ENCODE measurements at places on chromosomes 7 and 10.
A peak's percentile ranks its signal among the peaks of the same experiment; 100 is the strongest.

DNA sequence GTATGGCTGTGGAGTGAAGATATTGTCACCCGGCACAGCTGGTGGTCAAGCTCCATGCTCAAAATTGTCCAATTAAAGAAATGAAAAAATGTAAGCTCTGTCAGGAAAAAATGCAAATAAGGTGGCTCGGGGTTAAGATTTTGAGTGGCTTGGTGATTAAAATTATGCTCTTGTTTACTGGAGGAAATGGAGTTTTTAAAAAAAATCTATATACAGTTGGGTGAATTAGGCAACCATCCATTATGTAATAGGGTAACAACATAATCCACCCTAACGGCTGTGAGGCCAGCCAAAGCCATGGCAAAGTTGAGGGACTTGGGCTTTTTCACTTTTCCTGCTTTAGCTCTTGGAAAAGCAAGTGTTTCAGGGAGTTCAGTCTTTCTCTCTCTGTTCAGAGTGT is 260.8 kb upstream of the HABP2 start:
- no peak for DNase-seq

- no peak for DNase-seq
Measured at GRCh38 chr10:32004161-32004591, 52.0 kb downstream of the KIF5B start.

DNA sequence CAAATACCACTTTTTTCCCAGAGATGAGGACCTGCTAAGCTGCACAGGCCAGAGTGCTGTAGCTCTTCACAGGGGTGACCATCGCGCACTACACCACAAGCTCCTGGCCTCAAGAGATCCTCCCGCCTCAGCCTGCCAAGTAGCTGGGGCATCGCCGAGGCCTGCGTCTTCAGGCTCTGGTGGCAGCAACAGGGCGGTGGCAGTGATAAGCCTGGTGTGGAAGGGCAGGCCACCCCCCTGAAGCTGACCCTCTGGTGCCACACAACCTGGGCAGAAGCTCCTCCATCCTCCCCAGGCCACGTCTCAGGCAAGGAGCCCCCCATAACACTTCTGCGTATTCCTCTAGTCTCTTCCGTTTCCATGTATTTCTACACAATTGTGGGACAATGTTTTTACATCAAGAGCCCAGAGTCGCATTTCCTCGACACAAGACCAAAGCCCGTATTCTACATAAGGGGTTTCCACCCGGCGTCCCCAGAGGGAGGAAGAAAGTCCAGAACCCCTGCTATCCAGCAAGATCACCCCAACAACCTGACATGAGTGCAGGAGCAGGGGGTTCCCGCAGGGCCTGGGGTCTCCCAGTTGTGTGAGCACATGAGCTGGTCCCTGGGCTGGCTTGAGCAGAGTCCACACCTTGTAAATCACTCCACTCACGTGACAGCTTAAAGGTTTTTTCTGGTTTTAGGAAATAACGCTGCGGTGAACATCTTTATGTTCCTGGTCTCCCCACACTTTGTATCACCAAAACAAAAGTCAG is 37.6 kb upstream of the NCAPG2 start:
- DNase-seq = no peak

GRCh38 chr7:128934361-128935341 is 3.1 kb upstream of the IRF5 start:
- no peak for DNase-seq

- no peak for DNase-seq
Measured at GRCh38 chr7:152733286-152733934, 26.1 kb upstream of the ACTR3B start.

- DNase-seq = peak; percentile 9
Measured at GRCh38 chr10:69957886-69958555, 94.6 kb upstream of the MACROH2A2 start.

GRCh38 chr10:49298983-49299815 is at the start of gene C10orf71:
C10orf71 (plus strand) TSS chr10:49299170; CDS start chr10:49322546, 23,376 bp downstream.
- no peak for DNase-seq

DNA sequence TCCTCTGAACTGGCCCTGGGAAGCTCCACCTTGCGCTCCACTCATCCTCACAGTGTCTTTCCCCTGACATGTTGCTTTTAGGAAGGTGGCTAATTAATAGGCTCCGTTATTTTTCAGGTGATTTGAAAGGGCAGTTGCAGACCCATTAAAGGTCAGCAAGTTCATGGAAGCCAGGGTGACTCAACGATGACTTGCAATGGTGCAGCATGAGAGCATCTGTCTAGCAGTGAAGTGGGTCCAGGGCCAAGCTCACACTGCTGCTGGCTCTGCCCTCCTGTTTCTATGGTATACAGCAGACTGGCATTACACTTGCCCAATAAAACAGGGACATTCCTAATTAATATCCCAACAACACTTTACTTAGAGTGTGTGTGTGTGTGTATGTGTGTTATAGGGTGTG is 68.8 kb upstream of the WDR11 start:
- DNase-seq = no peak

- no peak for DNase-seq
Measured at GRCh38 chr7:100794741-100795140, 32.6 kb downstream of the EPHB4 start.

DNA sequence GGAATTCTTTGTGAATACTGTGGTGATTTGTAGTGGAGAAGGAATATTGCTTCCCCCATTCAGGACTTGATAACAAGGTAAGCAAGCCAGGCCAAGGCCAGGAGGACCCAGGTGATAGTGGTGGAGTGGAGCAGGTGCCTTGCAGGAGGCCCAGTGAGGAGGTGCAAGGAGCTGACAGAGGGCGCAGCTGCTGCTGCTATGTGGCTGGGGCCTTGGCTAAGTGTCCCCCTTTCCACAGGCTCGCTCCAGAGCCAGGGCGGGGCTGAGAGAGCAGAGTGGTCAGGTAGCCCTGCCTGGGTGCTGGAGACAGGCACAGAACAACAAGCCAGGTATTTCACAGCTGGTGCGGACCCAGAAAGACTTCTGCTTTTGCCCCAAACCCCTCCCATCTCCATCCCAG is 162.9 kb downstream of the EGFR start:
- DNase-seq = no peak

GRCh38 chr7:125061776-125062397 is 132.3 kb upstream of the POT1 start:
- DNase-seq = no peak

- DNase-seq = no peak
Measured at GRCh38 chr10:102540023-102540422, 36.3 kb downstream of the SUFU start.

GRCh38 chr7:148697256-148698006 is 1.3 kb upstream of the CUL1 start:
- peak; percentile 61 for DNase-seq

DNA sequence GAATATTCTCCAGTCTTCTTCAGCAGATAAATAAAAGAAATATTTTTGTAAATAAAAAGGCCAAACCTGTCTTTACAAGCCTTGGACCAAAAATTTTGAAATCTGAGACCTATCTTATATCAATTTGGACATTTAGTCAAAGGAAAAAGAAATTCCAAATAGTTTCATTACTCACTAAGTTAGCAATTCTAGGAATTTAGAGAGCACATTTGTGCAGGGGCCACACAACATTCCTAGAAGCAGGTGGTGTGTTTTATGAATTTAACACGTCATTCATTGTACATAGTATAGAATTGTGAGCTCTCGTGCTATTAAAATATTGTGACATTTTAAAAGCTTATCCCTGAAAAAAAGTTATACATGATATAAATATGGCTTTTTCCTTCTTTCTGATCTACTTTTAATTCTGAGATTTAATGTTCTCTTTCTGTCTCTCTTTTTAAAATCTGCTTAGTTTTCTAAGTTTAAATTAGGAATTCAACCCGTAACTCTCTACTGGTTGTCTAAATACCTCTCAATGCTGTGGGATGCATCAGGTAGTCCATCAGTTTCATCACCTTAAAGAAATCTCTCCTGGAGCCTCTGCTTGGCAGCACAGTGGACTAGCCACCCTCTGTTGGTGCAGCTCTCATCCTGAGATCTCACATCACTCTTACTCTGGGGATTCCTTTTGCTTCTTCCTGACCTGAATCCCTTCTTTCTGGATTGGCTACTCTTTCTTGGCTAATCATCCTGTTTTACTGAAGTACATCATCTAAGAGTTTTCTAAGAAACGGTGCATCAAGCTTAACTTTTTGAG is 124.5 kb downstream of the SEMA3E start:
- DNase-seq = no peak

GRCh38 chr7:106548491-106548890 is 112.5 kb downstream of the CCDC71L start:
- DNase-seq = no peak

Measured in stimulated activated CD4-positive, alpha-beta T cell treated with anti-CD3 and anti-CD28 coated beads, Interleukin-2, amount 100 ng/mL, for 48 hours (primary cell).